ENCODE measurements at places on chromosomes 5 and 9.

- no peak for DNase-seq
Observed at GRCh38 chr5:67199859-67200258, 3.3 kb upstream of the CD180 start.

- peak; percentile 44 for DNase-seq
Observed at GRCh38 chr9:122122903-122123632, 30.0 kb upstream of the TTLL11 start.

DNA sequence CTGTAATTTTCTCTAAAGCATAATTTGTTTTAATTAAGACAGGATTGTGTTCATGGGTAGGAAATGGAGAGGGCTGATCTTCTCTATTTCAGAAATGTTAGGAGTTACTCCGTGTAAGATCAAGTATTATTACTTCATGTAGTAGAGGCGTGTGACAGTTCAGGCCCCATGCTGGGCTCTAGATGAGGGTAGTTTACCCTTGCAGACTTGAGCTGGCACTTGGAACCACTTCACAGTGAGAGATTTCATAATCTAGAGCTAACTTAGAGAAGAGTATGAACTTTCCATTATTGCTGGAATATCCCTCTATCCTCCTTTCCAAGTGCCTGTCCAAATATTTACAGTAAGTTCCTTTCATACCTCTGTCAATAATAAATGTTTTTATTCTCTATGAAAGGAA is 195.1 kb downstream of the PCSK5 start:
- DNase-seq = no peak

- no peak for DNase-seq
Observed at GRCh38 chr5:172417983-172418630, 36.2 kb downstream of the SH3PXD2B start.

GRCh38 chr5:1654786-1655495 is 131.2 kb upstream of the LPCAT1 start:
- no peak for DNase-seq

DNA sequence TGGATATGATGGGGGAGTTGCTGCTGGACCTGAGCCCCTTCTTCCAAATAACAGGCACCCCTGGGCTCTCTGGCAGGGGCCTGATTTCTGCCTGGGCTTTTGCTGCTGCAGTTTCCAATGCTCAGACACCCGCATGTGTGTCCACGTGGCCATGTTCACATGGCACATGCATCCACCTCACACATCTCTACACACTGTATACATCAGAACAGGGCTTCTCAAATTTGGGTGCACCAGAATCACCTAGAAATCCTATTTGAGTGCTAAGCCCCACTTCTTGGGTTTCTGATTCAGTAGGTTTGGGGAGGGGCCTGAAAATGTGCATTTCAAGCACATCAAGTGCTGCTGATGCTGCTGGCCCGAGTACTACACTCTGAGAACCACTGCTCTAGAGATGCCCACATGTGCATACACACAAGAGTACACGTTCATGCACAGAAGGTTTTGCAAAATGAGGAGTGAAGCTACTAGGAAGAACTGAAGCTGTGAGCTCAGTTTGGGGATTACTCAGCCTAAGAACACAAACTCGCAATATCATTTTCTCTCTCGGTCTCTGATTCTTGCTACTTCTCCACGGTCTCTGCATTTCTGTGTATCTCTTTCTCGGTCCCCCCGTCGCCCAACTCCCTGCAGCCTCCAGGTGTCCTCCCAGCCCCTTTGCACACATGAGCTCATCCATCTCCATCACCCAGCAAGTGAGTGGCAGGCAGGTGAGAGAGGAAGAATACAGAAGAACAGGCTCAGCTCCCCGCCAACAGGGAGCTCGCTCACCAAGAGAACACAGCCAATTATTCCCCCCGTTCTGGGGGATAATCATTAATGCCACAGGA is 97.0 kb downstream of the PCDH1 start:
- no peak for DNase-seq

DNA sequence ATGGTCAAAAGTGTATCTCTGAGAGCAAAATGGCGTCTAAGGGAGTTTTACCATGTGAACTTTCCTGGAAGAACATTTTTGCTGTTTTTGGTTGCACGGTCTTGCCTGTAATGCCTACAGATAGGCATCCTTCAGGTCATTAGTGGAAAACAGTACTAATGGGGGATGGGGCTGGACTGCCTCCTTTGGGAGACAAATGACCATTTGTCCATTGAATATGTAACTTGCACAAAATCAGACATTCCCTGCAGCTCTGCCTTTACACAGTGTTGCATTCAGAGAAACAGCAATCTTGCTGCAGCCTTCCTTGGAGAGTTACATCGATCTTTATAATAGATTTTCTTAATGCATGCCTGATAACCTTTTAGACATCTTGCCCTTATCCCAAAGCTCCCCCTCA is 138.5 kb upstream of the EGFLAM start:
- DNase-seq = no peak

- DNase-seq = no peak
Observed at GRCh38 chr9:90552317-90552716, 90.3 kb downstream of the DIRAS2 start.

- no peak for DNase-seq
Observed at GRCh38 chr9:70000469-70000868, 43.2 kb upstream of the MAMDC2 start.

DNA sequence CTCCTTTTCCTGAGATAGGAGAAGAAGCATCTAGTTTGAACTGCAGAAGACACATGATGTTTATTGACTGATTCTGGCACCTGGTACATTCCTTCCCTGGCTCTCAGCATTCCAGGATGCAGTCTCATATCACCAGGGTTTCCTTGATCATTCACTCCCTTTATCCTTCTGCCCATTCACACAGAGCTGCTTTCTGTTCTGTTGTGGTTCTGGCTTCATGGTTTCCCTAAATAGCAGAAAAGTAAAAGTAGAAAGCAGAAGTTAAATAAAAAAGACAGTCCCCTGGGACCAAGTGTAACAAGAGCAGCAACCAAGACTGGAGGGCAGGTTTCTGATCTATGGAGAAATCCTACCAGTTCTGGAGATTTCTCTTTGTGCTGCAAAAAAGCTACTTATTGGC is 3.2 kb downstream of the IFNA8 start:
- DNase-seq = no peak

- DNase-seq = no peak
Observed at GRCh38 chr9:84121991-84122523, 141.5 kb downstream of the RMI1 start.

GRCh38 chr9:126668058-126668457 is 54.3 kb downstream of the LMX1B start:
- DNase-seq = no peak

- DNase-seq = no peak
Observed at GRCh38 chr5:82847562-82847961, 229.6 kb downstream of the TMEM167A start.

GRCh38 chr5:64947031-64947430 is 178.3 kb downstream of the CWC27 start:
- no peak for DNase-seq

GRCh38 chr9:127541865-127542264 is 70.2 kb upstream of the STXBP1 start:
- no peak for DNase-seq

- DNase-seq = no peak
Observed at GRCh38 chr9:8680157-8680556, 880.6 kb upstream of the DMAC1 start.

Measured in stimulated activated CD8-positive, alpha-beta memory T cell treated with anti-CD3 and anti-CD28 coated beads, Interleukin-4, amount 100 ng/mL, for 4 hours (primary cell).